ENCODE measurements at places on chromosomes 7 and 10.

DNA sequence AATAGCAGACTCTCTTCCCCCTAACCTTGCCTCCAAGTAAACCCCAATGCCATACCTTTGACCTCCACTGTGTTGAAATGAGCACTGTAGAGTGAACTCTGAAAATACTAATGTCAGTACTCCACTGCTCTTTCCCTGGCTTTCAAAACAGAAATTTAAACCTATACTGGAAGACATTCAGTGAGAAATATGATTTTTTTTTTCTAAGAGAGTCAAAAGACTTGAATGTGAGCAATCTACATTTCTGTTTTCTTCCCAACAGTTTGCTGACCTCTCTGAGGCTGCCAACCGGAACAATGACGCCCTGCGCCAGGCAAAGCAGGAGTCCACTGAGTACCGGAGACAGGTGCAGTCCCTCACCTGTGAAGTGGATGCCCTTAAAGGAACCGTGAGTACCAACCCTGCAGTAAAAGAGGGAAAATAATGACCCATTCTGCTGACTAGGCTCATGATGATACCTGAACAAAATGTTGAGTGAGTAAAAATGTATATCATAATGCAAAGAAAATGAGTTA is 6.4 kb downstream of the VIM start:
- no peak for DNase-seq

DNA sequence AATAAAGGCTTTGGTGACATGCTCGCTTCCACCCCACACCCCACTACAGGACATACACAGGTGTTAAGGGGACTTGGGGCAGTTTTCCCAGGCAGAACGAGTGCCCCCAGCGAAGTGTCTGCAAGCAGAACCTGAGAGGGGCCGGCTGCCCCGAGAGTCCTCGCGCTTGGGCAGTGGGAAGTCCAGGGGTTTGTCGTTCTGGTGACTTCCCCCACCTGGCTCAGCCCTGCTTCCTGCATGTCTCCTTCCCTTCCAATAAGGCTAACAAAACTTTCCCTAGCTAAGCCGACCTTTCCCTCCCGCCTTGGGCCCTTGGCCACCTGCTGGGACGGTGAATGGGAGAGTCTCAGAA is 916 bp downstream of the VWA2 start:
- DNase-seq, result no peak

- DNase-seq, result no peak
Measured at GRCh38 chr10:88033793-88034192, 170.4 kb downstream of the PTEN start.

- no peak for DNase-seq
Measured at GRCh38 chr7:77420986-77421672, 5.0 kb upstream of the GSAP start.

DNA sequence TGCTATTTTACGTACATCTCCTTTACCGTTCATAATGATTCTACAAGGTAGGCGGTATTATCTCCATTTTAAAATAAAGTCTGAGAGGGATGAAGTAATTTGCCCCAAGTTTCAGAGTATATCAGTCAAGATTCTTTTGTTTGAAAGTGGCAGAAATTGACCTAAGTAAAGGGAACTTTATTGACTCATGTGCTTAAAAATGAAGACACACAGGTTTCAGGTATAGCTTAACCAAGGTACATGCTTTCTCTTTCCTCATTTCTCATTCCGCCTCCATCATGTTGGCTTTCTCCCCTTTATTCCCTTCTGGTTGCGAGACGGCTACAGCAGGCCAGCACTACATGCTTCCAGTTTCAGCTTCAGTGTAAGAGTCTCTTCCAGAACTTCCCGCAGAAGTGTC is 77.5 kb downstream of the NOC3L start:
- DNase-seq, result no peak

DNA sequence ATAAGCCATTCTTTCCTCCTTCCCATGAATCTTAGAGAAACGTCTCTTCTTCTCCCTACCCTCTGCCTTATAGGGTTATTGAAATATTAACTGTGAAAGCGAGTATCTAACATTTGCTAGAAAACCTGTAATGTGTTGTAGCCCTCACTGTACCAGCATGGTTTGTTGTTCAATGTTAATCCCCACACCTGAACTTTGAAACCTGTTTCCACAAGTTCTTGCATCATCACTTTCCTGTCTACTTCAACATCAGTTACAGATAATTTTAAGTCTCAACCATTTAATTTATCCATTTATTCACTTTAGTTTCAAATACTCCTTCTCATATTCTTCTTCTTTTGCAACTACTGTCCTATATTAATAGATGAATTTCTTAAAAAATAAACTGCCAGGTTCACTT is 148.2 kb downstream of the ETV1 start:
- DNase-seq, result no peak

GRCh38 chr7:21624320-21624719 is 81.5 kb downstream of the DNAH11 start:
- DNase-seq, result no peak

GRCh38 chr10:97686301-97686961 is 610 bp downstream of the AVPI1 start:
- DNase-seq, result no peak

DNA sequence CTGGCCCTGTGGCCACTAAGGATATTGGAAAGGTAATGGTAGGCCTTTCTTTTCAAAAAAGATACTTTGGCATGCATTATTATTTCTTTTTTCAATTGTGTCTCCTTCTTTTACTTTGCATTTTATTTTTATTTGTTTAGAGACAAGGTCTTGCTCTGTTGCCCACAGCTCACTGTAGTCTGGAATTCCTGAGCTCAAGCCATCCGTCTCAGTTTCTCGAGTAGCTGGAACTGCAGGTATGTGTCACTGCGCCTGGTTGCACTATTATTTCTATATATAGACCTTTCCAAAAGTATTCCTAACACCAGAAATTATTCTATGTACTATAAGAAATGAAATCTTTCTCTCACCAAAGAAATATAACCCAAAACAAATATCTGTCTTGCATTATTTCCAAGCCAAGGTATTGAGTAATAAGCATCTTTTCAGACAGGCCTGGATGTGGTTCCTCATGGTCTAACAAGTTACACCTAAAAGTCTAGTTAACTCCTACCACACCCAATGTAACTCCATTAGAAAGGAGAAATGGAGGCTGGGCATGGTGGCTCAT is 500.8 kb upstream of the ANKRD30A start:
- no peak for DNase-seq

All from stimulated activated CD4-positive, alpha-beta T cell treated with anti-CD3 and anti-CD28 coated beads, Interleukin-4, amount 100 ng/mL, for 1 hour (primary cell).